Midbrain (tissue), 1 donor: ENCODE measurements at places on chromosomes 7 and 10.

DNA sequence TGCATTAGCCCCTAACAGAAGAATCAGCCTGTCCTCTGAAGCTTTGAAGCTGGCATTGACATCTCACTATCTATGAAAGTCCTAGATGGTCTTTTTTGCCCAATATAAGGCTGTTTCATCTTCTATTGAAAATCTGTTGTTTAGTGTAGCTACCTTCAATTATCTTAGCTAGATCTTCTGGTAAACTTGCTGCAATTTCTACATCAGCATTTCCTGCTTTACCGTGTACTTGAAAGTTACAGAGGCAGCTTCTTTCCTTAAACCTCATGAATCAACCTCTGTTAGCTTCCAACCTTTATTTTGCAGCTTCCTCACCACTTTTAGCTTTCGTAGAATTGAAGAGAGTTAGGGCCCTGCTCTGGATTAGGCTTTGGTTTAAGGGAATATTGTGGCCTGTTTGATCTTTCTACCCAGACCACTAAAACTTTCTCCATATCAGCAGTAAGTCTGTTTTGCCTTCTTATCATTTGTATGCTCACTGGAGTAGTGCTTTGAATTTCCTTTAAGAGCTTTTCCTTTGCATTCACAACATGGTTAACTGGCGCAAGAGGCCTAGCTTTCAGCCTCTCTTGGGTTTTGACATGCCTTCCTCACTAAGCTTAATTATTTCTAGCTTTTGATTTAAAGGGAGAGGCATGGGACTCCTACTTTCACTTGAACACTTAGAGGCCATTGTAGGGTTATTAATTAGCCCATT lies 32.5 kb downstream of the ARID5B start:
- DNase-seq: no peak

GRCh38 chr7:129009437-129009836 lies 45.5 kb downstream of the TNPO3 start:
- DNase-seq: no peak

GRCh38 chr7:6656413-6656812 lies 19.3 kb downstream of the ZNF316 start:
- DNase-seq: no peak

GRCh38 chr10:30993155-30993554 lies 38.5 kb downstream of the ZNF438 start:
- no peak for DNase-seq

DNA sequence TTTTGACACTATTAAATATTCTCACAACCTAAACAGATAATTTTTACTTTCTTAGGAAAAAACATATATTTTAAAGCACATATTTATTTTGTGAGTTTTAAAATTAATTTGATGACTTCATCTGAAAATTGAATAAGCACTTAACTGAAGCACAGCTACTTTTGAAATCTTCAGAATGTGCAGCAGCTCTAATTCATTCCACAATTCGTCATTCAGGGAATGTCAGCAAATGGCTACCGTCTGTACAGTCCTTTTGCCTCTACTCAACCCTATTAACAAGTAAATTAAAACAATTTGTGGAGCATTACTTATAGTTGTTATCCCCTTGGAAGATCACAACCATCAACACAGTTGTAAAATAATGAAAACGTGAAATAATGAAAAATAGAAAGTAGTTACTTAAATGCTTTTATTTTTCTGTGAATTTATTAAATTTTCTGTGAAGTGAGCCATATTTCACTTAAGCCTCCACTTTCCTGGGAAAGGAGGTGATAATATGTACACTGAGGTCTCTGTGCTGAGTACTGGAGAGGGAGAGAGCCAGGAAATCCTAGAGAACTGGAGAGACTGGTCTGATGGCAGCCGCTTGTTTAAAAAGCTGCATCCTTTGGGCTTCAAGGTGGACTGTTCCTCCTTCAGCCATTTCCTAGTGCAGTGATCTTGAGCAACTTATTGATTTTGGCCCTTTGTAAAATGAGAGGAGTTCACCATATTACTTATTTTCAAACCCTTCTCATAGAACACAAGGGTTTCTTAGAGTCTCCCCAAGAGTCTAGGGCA lies 70.6 kb downstream of the REEP3 start:
- DNase-seq: no peak

DNA sequence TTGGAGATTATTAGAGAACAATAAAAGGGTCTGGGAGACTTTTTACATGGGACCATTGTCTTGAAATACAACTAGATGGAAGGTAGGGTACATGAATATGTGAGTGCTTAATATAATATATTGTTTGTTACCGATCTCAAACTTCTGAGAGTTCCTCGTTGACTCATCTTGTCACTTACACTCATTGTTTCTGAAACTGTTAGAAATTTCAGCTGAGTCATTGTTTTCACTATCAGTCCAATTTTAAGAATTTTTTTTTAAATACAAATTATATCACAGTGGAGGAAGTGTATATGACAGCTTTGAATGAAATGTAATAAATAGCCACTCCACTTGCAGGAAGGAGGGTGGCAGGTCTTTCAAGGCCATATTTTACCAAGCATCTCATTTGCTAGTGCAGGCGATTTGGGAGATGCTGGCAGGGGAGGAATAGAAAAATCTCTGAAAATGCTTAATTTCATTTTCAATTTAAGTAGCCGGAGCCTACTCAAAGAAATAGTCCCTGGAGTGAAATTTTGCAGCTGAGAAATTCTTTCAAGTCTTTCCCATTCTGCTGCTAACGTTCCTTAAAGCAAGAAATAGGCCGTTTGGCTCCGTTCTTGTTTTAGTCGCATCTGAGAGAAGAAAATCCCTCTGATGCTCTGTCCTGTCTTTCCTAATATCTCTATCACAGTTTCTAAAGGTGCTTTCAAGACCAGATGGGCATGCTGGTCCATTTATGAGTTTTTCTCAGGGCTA lies 1404.2 kb upstream of the CELF2 start:
- no peak for DNase-seq
